ENCODE measurements at places on chromosomes 12 and 14. TPM values are rescaled to one million over a fixed set of nuclear protein-coding genes. Genes with fewer than 3 reads are reported as not detected.

DNA sequence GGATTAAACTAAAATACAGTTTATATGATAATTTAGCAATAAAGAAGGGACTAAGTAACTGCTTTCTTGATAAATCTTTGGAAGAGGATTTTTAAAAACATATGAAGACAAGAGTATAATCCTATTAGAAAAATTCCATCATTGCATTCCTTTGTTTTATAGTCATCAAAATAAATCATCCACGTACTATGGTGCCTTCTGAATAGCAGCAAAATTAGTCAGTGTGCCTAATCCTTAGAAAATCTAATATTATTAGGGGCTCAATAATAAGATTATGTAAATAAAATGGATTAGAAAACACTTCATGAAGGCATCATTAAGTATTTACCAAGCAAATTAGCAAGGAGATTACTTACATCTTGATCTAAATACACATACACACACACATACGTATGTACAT is 102.1 kb downstream of the KCNH5 start:
- peak; percentile 49 for DNase-seq

DNA sequence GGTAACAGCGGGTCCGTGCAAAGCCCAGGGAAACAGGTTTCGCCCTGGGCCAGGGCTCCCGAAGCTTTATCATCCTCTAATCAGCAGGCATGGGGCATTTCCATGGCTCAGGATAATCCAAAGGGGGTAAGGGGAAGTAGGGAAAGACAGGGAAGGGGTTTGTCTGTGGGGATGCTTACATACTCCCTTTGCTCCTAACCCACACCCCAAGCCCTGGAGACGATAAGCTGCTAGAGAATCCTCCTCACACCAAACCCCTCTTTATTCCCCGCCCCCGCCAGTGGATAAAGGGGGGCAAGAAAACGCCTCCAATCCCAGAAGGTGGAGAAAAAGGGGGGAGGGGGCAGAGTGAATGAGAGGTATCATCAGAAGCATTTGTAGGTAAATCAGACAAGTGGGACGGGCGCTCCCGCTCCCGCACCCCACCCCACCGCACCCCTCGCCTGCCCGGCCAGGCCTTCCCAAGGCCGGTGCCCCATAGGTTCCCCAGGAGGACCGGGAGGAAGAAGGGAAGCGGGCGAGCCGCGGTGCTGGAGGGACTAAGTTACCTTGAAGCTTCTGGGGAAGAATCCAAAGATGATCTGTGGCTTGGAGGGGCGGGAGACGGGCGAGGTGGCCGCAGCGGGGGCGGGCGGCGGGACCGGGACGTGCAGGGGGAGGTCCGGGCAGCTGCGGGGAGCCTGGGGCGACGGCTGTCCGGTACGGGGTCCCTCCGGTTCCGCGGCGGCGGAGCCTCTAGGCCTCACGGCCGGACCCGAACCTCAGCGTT is 762 bp downstream of the PPP2R5E start:
- DNase-seq = no peak

DNA sequence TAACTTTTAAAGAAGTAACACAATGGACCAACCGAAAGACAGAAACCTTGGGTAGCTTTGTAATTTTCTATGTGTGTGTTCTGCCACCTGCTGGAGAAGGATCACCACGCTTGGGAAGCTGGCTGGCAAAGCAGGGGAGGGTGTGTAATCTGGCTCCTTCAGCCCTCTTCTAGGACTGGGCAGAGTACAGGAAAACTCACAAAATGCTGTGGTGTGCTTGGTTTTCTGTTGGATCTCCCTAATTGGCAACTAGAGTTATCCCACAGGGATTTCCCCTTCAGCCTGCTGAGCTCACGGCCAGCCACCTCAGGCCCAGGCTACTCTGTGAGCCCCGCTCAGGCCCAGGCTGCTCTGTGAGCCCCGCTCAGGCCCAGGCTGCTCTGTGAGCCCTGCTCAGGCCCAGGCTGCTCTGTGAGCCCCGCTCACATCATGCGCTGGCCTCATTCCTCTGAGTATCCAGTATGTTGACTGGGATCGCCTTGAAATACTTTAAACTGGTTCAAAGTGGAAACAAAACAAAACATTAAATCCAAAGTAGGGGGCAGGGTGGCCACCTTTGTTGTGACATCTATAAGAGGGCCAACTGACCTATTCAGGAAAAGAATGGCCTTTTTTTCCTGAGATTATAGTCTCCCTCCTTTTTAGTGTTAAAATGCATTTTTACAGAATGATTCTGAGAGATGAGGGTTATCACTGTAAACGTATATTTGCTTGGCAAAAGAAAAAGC is 52.0 kb upstream of the RNU6-8 start:
- peak; percentile 70 for DNase-seq

DNA sequence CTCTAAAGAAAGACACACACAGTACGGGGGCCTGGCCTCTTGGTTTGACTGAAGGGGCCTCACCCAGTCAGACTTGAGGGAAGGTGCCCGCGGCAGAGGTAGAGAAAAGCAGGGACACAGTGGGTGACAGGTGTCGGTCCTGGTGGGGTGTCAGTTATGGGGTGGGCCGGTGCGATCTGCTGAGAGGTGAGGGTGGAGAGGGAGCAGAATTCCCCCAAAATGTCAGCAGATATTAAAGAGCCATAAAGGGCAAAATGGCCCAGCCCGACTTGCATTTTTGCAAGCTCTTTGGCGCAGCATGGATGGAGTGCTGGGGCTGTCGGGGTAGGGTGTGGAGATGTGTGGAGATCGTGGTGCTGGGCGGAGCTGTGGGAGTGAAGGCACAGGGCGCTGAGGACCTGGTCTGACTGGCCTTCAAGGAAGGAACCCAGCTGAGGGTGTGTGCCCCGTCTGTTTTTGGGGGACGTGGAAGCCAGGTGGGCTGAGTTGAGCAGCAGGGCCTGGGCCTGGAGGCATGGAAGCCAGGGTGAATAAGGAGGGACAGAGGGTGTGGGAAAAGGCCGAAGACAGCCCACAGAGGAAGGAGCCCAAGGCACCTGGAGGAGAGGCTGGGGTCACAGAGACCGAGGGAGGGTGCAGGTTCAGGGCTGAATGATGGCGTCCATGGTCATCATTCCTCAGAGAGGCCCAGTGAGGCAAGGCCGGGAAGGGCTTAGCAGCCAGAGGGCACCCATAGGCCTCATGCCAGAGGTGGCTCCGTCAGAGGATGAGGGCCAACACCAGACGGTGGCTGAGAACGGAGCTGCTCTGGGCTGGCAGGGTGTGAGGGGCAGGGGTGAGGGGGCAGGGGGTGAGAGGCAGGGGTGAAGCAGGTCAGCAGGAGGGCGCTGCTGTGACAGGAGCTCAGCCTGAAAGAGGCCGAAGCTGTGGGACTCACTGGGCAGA is 48.2 kb upstream of the DYNC1H1 start:
- no peak for DNase-seq

DNA sequence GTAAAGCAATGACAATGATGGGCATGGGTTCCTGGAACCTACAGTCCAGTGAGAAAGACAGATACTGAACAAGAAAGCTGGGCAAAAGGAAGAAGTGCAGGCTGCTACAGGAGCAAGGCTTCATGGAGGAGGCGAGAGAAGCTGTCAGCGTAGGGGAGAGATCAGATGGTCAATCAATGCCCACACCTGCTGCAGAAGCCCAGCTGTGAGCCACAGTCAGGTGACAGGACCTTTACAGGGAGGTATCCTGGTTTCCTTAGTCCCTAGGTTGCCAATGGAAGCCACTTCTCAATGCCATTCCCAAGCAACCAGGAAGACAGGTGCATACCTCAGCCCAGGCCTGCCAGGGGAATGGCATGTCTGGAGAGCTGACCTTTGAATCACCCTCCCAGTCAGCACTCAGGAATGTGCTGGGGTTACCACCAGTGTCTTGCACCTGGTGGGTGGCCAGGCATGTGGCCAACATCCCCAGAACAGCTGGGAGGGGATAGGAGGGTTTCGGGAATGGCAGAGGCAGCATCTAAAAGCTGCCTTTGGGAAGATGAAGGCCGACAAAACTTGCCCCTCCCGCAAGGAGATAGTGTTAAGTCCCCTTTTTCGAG is 170.3 kb downstream of the TTC7B start:
- peak; percentile 60 for DNase-seq

- DNase-seq = no peak
Observed at GRCh38 chr14:79904497-79904896, 306.8 kb downstream of the DIO2 start.

GRCh38 chr12:46300910-46301309 is 32.1 kb upstream of the SLC38A1 start:
- DNase-seq = peak; percentile 27

GRCh38 chr12:32069071-32069470 is 37.6 kb upstream of the BICD1 start:
- DNase-seq = no peak

GRCh38 chr14:64459405-64460136 is 5.7 kb upstream of the AKAP5 start:
- DNase-seq = no peak

DNA sequence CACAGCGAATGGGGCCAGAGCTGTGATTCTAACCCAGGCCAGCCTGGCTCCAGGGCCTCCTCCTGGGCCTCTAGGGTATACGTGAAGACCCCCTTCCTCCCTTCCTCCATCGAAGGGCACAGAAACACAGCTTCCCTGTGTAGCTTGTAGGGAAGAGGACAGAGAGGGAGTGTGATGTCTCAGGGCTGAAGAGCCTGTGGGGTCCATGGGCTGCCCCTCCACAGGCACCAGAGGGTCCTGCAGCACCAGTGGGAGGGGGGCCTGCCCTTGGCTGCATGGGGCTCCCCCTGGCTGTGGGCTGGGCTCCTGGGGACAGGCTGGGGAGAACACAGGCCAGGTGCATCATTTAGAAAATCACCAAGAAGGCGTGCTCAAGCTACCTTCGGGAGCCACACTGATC is 178.5 kb downstream of the CALM1 start:
- no peak for DNase-seq

DNA sequence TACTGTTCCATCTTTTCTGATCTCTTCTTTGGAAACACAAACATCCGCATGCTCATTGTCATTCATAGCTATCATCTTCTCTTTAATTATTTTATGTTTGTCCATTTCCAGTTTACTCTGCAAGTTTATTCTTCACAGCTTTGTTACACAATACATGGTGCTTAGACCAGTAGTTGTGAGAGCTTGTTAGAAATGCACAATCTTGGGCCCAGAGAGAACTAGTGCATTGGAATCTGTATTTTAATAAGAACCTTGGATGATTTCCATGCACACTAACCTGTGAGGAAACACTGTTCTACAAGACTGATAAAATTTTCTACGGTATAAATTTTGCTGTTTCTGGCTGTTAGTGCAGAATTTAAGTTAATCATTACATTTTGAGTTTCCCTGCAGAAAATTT is 59.3 kb upstream of the SLC2A13 start:
- DNase-seq = no peak

DNA sequence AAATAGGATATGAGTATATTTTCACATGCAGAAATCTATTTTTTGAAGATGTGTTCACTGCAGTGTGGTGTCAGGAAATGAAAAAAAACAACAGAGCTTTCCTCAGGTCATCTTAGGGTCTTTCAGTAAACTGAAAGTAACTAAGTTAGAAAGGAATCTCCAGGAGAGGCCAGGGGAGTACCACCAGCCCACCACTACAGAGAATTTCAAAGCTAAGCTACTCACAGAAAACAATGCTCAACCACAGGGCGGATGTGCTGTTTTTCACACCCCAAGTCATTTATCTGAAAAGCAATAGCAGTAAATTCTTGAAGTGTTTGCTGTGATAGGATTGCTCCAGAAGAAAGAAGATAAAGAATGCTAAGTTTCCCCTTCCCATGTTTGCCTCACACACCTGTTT is 79.0 kb downstream of the IFNG start:
- DNase-seq = no peak

DNA sequence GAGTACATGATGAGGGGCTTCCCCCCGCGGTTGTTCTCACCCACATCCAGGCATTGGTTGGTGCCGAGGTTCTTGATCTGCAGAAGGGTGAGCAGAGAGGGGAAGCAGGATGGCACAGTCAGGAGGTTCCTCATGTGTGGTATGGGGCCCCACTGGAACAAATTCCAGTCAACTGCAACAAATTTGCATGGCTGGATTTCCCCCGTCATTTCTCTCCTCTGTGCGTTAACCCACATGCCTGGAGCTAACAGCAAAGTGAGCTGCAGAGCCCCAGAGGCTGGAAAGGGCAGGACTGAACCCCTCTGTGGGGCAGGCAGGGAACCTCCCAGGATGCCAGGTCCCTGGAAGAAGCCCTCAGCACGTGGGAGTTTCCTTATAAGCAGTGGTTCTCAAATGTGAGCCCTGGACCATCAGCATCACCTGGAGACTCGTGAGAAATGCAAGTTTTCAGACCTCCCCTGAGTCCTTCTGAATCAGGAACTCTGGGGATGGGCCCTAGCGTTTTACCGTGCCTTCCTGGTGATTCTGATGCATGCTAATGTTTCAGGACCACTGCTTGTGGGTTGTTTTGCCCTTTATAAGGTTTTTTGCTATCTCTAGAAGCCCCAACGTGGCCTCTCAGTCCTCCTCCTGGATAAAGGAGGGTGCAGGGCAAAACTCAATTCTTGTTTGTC is 11.0 kb upstream of the CELA1 start:
- DNase-seq = no peak

GRCh38 chr12:82745807-82746206 is 59.1 kb downstream of the TMTC2 start:
- no peak for DNase-seq

GRCh38 chr14:32609388-32609787 is 280.3 kb downstream of the AKAP6 start:
- DNase-seq = no peak

GRCh38 chr12:117140397-117141096 is 41.3 kb upstream of the TESC start:
- DNase-seq = no peak

GRCh38 chr12:84128117-84128991 is 784.2 kb downstream of the SLC6A15 start:
- no peak for DNase-seq

DNA sequence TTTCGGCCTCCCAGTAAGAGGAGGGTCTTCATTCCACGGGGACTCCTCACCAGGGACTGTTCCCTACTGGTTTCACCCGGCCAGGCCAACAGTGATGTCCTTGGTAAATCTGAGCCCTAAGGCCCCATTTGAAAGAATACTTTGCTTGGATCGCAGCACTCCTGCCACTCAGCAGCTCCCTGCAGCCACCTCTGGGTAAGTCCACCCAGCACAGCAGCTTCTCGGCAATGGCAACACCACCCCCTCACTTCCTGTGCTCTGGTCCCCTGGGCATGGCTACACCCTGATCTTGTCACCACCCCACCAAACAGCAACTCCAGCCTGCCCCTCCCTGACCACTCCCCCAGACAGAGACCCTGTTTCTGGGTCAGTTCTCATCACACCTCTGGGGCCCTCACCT is 100.3 kb downstream of the SETD3 start:
- DNase-seq = no peak

- no peak for DNase-seq
Observed at GRCh38 chr14:72598306-72598705, 295.6 kb downstream of the DPF3 start.

DNA sequence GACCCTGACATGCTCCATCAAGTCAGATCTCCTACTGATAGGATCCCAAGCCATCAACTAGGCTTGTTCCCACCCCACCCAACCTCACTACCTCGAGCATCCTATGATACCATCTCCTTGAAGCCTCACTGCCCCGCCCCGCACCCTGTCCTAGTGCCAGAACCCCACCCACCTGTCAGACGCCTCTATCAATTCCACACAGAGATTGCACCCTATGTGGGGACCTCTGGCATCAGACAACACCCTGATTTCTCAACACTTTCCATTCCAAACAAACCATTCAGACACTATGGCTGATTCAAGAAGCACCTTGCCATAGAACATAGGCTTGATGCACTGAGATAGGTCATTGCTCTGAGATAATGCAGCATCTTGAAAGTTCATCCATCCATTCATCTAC is 3.1 kb upstream of the GLTP start:
- DNase-seq = no peak

Gene HCAR3
- not detected for total RNA-seq

Gene TNS2
- total RNA-seq = 10.6 TPM

Gene PRICKLE1
- 21.3 TPM for total RNA-seq

Gene STON2
- total RNA-seq = not detected

Gene PNMA1
- 7.5 TPM for total RNA-seq

Gene LGR5
- total RNA-seq = not detected

Gene ZNF10
- 5.3 TPM for total RNA-seq

All from IMR-90 (cell line).